Activated CD8-positive, alpha-beta memory T cell treated with anti-CD3 and anti-CD28 coated beads for 4 hours (primary cell): ENCODE measurements at places on chromosomes 5 and 9.

- no peak for DNase-seq
These were observed 296.9 kb downstream of the TLE4 start for GRCh38 chr9:79868567-79869189.

GRCh38 chr5:14240359-14240758, 97.2 kb downstream of the TRIO start:
- DNase-seq = no peak

DNA sequence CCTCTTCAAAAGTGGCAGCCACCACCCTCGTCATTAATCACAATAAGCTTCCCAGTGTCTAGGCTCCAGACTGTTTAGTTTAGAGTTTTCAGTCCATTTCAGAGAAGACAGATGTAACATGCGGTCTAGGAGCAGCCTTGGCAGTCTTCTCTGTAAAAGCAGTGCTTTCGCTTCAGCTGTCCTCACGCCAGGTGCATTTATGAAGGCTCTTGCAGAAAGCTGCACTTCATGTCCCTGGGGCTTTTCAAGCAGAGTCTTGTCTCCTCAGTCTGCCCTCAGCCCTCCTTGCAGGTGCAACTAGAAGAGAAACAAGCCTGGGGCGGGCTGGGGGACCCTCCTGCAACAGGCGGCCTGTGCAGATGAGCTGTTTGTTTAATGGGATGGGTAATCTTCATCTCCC, 281.9 kb downstream of the DRD1 start:
- no peak for DNase-seq

GRCh38 chr5:179793468-179794139, at the start of gene LTC4S:
Gene LTC4S, plus strand, starts transcription at chr5:179793986. Its CDS starts 95 bp downstream, at chr5:179794081.
- no peak for DNase-seq

DNA sequence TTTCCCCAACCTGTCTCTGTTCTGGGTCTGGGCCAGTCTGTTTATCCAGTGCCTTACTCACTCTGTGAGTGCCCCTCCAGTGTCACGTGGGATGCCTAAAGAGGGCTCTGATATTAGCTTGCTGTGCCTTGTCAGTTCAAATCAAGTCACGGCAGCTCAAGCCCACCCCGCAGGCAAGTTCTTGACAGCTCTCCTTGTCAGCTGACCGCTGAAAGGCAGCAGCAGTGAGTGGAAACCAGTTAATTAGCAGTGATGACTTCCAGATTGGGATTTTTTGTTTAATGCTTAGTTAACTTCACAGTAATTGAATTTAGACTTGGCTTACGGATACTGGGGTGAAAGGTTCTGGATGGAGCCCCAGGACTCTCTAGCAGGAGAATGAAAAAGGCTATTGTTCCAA, 210.1 kb downstream of the PSAT1 start:
- no peak for DNase-seq
